ENCODE measurements at places on chromosomes 5 and 9. TPM values are rescaled to one million over a fixed set of nuclear protein-coding genes. Genes with fewer than 3 reads are reported as not detected.

Gene POU5F2
- total RNA-seq = 0.99 TPM

Gene KCNT1
- not detected for total RNA-seq

Gene CENPP
- total RNA-seq = 1.7 TPM

Gene IL31RA
- 3.3 TPM for total RNA-seq

Gene ADRA1B
- not detected for total RNA-seq

Gene SLC6A3
- under 0.01 TPM for total RNA-seq

Gene ODF2
- total RNA-seq = 19.8 TPM

Gene ABO
- not detected for total RNA-seq

Gene LECT2
- total RNA-seq = not detected

Gene EGFL7
- 6.3 TPM for total RNA-seq

Gene NR2F1
- 55.4 TPM for total RNA-seq

Gene ENTREP1
- total RNA-seq = under 0.01 TPM

Gene NIPAL4
- not detected for total RNA-seq

Gene FBXO4
- total RNA-seq = 8.1 TPM

Gene MLANA
- total RNA-seq = not detected

Gene FAM221B
- total RNA-seq = not detected

Gene VLDLR
- 22.0 TPM for total RNA-seq

Gene SOX30
- under 0.01 TPM for total RNA-seq

Gene KCNN2
- total RNA-seq = 0.44 TPM

Gene PTGER4
- total RNA-seq = 10.3 TPM

Gene SOHLH1
- not detected for total RNA-seq

Gene FBXW11
- total RNA-seq = 75.0 TPM

Gene GLT6D1
- not detected for total RNA-seq

Gene ADAMTSL2
- under 0.01 TPM for total RNA-seq

Gene NMUR2
- not detected for total RNA-seq

Gene GARIN3
- not detected for total RNA-seq

Gene PLPP1
- 326 TPM for total RNA-seq

Gene ADGRV1
- total RNA-seq = 0.50 TPM

Gene TAF11L6
- total RNA-seq = not detected

Gene NELFB
- total RNA-seq = 53.4 TPM

Gene SLC22A4
- 3.0 TPM for total RNA-seq

Gene KIAA0825
- 5.5 TPM for total RNA-seq

Gene RASEF
- 0.44 TPM for total RNA-seq

Gene GDA
- not detected for total RNA-seq

Gene PCDHAC1
- under 0.01 TPM for total RNA-seq

Gene SLC23A1
- total RNA-seq = not detected

Measured in smooth muscle cell of trachea (primary cell).